Placental epithelial cell (primary cell): ENCODE measurements at places on chromosomes 16 and 17. TPM values are rescaled to one million over a fixed set of nuclear protein-coding genes. Genes with fewer than 3 reads are reported as not detected.

The MT4 gene
- not detected in 2 replicates for total RNA-seq

The MYH11 gene
- total RNA-seq = not detected in 2 replicates

The PIMREG gene
- 3.1 and 10.8 TPM in 2 replicates for total RNA-seq

The SLC22A31 gene
- not detected in 2 replicates for total RNA-seq

The OR2C1 gene
- total RNA-seq = under 0.01 and 0.43 TPM in 2 replicates
